ENCODE measurements at places on chromosomes 13 and 19.

GRCh38 chr13:40923867-40924266 is 95.2 kb downstream of the ELF1 start:
- no peak for DNase-seq

GRCh38 chr19:56834564-56835375 is 5.8 kb downstream of the PEG3 start:
- no peak for DNase-seq

DNA sequence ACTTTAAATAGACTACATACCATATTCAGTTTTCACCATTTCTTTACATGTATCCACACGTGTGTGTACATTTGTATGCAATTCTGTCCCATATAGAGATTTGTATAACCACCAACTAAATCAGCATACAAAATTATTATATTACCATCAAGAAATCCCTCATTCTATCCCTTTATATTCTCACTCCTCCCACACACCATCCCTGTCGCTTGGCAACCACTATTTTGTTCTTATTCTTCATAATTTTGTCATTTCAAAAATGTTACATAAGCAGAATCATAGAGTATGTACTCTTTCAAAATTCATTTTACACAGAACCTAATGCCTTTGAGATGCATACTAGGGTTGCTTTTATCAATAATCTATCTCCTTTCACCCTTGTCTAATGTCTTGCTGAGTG is 740.5 kb downstream of the SLITRK5 start:
- no peak for DNase-seq

DNA sequence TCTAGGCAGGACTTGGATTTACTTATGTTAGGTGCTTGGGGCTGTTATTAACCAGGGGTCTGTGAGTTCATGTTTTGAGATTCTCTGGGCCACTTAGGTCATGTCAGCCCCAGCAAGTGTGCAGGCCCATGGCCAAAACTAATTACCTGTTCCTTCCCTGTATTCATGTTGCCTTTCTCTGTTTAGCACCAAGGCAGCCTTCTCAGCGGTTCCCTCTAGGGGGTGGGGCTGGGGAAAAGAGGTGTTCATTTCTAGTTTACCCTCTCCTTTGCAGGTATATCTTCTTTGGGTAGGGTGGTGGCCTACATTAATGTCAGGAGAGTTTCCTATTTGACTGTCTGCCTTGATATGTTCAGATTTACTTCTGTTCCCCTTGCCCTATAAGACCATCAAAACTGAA is 61.7 kb downstream of the PDS5B start:
- no peak for DNase-seq

DNA sequence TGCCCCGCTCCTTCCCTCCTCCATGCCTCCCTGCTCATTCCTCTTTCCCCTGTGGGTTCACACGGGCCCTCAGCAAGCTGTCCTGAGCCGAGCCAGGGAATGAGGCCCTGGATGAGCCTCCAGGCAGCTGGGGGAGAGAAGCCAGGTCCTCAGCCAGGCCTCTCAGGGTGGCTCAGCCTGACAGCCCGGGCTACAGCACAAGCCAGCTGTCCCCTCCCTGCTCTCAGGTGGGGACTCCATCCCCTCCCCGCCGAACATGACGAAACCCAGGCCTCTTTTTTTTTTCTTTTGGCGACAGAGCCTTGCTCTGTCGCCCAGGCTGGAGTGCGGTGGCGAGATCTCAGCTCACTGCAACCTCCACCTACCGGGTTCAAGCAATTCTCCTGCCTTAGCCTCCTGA is 40.0 kb upstream of the MATK start:
- no peak for DNase-seq

DNA sequence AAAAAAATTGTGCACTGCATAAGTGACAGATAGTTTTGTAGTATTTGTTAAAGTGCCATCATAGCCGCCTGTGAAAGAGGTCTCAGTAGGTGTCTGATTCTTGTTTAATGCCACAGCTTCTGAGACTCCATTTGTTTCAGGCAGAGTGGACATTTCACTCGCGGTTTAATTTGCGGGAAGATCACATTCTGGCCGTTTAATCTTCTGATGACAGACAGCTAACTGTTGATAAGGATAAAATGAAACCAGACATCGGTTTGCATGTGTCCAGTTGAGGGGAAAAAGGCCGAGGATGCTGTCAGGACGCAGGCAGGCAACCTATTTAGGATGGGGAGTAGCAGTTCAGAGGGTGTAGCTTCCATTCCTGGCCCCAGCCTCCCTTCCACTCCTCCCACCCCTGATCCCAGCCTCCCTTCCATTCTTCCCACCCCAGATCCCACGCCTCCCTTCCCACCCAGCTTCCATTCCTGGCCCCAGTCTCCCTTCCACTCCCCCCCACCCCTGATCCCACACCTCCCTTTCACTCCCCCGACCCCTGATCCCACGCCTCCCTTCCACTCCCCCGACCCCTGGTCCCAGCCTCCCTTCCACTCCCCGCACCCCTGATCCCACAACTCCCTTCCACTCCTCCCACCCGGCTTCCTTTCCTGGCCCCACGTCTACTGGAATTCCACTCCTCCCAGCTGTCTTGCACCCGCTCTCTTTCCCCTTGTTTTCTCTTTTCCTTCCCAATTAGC is 23.8 kb downstream of the ATP11A start:
- no peak for DNase-seq

GRCh38 chr13:114228176-114228575 is 6.5 kb upstream of the CDC16 start:
- DNase-seq, result no peak

DNA sequence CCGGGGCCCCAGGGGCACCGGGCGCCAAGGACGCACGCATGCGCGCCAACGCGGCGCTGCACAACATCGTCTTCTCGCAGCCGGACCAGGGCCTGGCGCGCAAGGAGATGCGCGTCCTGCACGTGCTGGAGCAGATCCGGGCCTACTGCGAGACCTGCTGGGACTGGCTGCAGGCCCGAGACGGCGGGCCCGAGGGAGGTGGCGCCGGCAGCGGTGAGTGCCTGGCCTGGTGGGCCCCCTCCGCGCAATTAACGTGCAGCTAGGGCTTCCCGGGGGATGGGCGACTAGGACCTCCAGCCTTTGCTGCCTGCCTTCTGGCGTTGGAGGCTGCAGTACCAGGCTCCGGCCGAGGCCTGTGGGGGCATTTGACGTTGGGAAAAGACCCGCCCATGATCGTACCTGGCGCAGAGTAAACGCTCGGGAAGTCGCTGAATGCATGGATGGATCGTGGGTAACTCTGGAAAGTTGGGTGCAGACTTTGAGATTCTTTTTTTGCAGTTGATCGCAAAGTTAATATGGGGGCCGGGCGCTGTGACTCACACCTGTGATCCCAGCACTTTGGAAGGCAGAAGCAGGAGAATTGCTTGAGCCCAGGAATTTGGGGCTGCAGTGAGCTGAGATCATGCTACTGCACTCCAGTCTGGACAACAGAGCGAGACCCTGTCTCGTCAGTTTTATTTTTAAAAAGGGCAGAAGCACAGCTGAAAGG is 7.3 kb downstream of the APC2 start:
- DNase-seq, result no peak

- peak; percentile 5 for DNase-seq
Observed at GRCh38 chr13:85828094-85828684, 29.0 kb upstream of the SLITRK6 start.

DNA sequence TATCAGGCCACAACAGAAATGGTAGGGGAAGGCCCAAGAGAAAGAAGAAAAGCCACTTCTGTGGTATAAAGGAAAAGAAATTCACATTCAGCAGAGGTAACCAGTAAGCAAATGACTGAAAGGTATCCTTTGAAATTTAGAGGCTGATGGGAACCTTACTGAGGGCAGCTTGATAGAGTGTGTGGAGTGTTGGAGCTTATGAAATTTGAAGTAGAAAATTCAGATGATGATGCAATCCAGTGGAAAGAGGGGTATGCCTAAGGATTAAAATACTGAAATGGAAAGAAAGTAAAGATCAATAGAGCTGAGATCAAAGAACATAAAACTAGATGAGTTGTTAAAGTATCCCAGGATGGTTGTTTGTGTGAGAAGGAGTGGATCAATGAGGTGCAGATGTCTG is 42.8 kb upstream of the RFXAP start:
- no peak for DNase-seq

DNA sequence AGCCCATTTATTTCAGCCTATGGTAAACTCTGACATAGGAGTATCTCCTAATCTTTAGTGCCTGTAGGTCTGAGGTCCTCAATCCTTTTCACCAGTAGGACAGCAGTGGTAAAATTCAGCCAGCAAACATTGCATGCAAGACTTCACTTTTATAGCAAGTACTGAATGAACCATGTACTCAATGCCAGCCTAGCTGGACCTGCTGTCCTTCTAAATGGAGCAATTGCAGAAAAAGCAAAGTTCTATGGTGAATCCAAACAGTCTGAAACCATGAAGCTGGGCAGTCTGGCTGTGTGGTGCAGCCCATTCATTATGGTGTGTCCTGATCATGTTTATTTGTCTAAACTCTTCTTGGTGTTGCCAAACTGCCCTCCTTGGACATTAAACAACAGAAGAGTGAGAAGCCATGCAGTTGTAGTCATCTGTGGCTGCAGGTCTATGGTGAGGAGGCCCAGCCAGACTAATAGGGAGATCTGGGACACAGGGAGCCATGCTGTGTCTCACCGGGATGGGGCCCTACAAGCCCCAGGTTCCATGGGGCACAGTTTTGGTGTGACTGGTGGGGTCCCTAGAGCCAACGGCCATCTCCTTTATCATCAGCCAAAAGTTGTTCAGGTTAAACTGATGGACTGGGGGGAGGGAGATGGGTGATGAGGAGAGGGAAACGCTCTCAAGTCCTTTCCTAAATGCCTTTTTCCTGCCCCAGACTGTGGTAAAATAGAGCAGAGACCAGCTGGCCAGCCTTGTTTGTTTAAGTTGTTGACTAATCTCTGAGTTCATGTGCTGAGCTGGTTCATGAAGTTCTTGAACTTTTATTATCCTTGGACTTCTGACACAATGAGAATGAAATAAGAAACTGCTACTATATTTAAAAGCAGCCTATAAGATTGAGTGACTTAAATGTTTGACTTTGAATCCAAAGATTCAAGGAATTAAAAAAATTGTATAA is 20.6 kb upstream of the TNFSF11 start:
- DNase-seq, result no peak

DNA sequence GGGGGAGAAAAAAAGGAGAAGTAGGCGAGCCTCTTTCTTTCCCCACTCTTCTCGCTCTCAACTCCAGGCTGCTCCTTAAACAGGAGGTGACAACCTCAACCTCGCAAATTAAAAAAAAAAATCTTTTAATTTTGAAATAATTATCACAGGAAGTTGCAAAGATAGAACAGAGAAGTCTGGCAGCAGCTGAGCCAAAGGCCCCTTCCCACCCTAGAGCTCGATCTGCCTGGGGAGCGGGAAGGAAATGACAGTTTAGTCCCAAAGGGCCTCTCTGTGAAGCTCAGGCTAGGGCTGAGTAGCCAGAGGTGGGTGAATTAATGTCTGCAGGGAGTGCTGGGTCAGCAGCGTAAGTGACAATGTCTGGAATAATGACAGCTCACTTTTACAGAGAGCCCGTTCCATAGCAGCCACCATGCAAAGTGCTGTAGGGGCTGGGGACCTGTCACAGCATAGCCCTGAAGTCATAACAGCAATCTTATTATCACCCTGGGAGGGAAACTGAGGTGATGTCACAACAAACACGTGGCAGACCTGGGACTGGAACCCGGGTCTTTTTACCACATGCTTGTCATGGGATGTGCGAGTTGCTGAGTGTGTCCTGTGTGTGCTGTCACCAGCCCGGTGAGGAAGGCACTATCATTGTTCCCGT is 8.8 kb upstream of the CD22 start:
- no peak for DNase-seq

- DNase-seq, result no peak
Observed at GRCh38 chr19:40921005-40921897, 39.2 kb upstream of the CYP2A7 start.

DNA sequence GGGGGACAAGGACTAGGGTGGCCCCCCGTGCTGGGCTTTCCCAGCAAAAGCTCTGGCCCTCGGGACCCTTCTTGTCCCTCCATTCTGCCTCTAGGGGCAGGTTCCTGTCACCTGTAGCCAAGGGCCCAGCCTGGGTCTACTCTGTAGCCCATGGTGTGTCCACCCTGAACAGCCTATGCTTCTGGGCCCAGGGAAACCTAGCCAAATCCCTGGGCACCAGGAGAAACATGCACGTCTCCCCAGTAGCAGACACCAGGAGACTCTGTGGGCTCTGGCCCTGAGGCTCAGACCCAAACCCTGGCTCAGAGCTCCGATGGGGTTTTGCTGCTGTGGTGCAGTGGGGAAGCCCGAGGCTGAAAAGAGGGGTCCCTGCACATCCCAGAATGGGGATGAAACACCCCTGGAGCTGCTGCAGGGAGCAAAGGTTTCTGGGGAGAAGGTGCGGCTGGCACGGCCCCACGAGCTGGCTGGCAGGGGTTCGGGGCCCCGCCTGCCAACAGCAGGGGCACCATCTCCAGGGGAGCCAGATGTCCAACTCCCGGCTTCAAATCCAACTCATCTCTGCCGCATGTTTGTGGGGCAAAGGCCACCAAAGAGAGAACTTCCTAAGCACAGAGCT is 18.2 kb downstream of the CEBPG start:
- DNase-seq, result no peak

DNA sequence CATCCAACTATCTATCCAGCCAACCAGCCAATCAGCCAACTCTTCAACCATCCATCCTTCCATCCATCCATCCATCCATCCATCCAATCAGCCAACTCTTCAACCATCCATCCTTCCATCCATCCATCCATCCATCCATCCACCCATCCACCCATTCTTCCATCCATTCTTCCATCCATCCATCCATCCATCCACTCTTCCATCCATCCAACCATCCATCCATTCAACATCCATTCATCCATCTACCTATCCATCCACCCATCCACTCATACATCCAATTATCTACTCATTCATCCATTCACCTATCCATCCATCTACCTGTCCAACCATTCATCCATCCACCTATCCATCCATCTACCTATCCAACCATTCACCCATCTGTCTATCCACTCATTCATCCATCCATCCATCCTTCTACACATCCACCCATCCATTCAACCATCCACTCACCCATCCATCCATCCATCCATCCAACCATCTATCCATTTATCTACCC is 9.4 kb downstream of the ARHGEF18 start:
- no peak for DNase-seq

- DNase-seq, result peak; percentile 87
Observed at GRCh38 chr19:18995804-18996241, 37.5 kb downstream of the SUGP2 start.

GRCh38 chr13:20832861-20833260 is 59.1 kb upstream of the EEF1AKMT1 start:
- DNase-seq, result no peak
